ENCODE measurements at places on chromosomes 3 and 15.
A peak's percentile ranks its signal among the peaks of the same experiment; 100 is the strongest.

DNA sequence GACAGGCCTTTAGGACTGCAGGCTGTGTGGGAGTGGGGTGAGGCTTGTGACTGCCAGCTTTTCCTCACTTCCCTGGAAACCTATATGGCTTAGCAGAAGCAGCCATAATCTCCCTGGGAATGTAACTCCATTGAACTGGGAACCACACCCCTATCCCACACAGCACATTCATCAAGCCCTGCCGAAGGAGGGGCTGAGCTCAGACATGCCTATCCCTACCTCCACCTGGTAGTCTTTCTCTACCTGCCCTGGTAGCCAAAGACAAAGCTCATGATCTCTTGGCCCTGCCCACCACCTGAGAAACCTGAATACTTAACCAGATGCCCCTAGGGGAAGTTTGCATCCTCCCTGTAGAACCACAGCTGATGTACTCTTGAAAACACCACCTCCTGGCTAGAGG, 219.8 kb downstream of the UNC13C start:
- no peak for DNase-seq

DNA sequence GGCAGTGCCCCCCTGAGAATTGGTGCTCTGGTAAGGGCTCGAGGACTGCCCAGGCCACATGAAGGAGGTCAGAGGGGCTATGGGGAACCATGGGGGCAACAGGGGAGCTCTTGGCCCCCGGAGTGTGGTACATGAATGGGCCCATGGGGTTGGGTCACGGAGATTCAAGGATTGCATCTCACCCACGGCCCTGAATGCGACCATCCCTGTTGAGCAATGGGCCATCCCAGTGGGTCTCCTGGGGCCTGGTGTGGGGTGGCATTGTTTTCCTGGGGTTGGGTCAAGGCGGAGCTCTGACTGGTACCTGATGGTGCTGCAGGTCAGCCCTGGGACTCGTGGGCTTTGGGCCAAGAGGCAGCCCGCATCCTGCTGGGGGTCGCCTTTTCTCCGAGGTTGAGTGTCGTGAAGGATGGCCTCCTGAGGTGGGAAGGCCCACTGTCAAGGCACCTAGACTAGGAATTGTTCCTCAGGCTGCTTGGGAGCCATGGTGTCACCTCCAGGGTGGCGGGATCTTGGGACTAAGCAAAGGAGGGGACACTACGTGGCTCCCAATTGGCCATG, 198.3 kb downstream of the UBE3A start:
- no peak for DNase-seq

GRCh38 chr15:89870006-89870405, 23.8 kb downstream of the AP3S2 start:
- DNase-seq = no peak

GRCh38 chr15:51438526-51438925, 97.1 kb downstream of the GLDN start:
- DNase-seq = no peak

- DNase-seq = no peak
These were observed 809 bp downstream of the NDUFAF3 start for GRCh38 chr3:49022688-49023171.

GRCh38 chr3:146218880-146219866, 31.7 kb downstream of the PLSCR4 start:
- no peak for DNase-seq

- no peak for DNase-seq
These were observed 502.9 kb downstream of the SHQ1 start for GRCh38 chr3:72345237-72345878.

DNA sequence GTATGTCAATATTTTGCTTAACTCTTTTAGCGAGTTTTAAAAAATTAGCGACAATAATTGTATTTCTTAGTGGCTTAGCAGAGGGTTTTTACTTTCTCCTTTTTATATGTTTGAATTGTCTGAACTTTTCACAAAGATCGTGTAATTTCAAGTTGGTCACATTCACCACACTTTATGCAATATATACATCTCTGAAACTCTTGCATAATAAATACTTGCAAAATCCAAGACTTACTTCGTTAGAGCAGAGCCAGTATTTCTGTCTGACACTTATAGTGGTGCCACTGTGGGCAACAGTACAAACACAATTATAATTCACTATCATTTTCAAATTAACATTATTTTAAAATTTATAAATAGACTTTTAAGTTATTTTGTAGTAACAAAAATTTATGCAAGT, 62.0 kb downstream of the SUCNR1 start:
- no peak for DNase-seq

DNA sequence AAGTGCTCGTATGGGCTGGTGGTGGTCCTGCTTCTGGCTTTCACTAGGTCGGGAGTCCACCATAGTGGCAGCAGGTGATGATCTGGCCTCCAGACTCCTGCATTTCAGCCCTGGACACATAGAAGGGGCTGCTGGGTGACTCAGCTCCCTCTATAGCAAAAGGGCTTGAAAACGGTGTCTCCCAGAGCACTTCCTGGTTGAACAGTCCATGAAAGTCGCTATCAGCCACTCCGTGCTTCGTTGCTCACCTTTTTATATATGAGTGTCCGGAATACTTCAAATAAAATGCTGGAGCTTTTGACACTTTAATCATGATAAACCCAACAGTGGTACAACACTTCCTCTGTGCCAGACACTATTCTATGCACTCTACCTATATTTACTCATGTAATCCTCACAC, 213.2 kb downstream of the PDZRN3 start:
- DNase-seq = no peak

DNA sequence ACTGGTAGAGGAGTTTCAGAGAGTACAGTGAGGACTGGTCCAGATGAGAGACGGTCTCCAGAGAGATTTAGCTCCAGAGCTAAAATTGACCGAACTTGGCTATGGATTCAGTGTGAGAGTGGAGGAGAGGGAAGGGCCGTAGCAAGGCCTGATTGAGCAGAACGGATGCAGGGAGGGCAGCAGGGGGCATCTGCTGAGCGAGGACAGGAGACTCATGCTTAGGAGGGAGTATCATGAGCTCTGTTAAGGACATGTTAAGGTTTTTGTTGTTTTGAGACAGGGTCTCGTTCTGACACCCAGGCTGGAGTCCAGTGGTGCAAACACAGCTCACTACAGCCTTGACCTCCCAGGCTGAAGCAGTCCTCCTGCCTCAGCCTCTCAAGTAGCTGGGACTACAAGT, 7.7 kb upstream of the LMAN1L start:
- no peak for DNase-seq

GRCh38 chr15:90851114-90851513, 17.3 kb upstream of the FURIN start:
- peak; percentile 75 for DNase-seq

DNA sequence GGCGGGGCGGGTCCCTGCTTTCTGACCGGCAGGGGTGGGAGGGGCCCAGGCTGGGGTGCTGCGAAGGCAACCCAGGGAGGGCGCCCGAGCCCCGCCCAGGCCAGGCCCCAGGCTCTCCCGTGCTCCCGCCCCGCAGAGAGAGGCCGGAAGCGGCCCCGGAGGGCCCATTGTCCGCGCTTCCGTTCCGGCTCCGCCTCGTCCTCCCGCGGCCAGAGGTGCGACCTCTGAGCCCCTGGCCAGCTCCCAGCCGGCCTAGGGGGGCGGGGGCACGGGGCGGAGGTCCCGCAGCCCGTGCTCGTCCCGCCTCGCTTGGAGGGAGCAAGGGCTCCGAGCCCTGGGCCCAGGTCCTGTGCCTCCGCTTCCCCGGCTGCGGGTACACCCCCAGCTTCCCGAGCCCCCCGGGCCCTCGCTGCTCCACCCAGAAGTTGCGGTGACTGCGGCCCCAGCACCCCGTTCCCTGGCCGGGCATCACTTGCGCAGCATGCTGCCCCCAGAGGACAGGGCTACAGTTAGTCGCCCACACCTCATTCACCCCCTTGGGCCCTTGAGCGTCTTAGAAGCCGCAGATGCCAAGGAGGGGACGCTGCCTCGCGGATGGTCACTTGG, 20.4 kb upstream of the PLXND1 start:
- peak; percentile 71 for DNase-seq

- no peak for DNase-seq
These were observed 34.0 kb downstream of the SPTSSB start for GRCh38 chr3:161337311-161337710.

DNA sequence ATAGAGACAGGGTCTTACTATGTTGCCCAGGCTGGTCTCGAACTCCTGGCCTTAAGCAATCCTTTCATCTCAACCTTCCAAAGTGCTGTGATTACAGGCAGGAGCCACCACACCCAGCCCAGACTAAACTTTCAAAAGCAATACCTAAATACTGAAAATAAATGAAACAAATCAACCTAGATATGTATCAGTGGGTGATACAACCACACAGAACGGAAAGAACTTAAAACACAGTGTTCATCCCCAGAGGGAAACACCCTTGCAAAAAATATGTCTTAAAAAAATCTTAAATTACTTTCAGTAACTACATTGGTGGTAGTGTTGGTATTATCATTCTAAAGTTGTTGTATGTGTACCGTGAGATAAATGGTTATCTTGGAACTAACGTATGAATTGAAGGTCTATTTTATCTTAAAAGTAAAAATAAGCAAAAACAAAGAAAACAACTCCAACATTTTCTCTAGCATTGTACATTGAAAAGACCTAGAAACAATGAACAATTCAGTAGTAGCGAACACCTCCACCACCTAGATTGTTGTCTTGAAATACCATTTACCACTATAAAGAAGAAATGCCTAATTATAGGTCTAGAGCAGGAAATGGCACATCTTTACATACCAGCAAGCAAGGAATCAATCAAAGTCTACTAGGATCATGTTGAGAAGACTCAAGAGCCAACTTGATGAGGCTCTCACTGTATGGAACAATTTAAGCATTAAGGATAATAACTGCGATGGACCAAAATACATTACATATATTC, 24.7 kb downstream of the SLTM start:
- DNase-seq = no peak

DNA sequence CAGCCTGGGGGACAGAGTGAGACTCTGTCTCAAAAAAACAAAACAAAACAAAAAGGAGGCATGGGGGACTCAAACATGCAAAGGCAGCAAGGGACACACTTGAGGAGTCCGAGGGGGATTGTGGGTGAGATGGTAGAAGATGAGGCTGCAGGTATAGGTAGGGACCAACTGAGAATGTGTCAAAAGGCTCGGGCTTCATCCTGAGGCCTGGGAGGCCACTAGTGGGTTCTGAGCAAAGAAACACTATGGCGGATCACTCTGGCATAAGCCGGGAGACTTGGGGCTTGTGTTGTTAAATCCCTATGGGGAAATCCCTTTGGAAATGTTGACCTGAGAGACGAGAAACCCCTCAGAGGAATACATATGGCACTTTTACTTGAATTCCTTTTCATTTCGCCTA, 21.2 kb downstream of the ZNF710 start:
- no peak for DNase-seq

- DNase-seq = no peak
These were observed 54.9 kb downstream of the TGFBR2 start for GRCh38 chr3:30661098-30661873.

DNA sequence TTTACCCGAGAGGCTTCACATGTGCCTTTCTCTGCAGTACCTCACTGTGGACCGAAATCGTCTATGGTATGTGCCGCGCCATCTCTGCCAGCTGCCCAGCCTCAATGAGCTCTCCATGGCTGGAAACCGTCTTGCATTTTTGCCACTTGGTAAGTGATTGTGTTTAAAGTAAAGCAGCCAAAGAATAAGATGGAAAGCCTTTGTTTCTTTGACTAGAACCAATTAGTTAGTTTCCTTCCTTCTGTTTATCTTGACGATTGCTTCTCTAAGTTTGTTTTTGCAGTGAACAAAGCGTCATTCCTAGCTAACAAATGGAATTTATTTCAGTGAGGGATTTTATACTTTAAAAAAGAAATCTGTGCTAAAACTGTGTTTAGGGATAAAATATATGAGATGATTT, 82.7 kb downstream of the LRRC28 start:
- DNase-seq = no peak

DNA sequence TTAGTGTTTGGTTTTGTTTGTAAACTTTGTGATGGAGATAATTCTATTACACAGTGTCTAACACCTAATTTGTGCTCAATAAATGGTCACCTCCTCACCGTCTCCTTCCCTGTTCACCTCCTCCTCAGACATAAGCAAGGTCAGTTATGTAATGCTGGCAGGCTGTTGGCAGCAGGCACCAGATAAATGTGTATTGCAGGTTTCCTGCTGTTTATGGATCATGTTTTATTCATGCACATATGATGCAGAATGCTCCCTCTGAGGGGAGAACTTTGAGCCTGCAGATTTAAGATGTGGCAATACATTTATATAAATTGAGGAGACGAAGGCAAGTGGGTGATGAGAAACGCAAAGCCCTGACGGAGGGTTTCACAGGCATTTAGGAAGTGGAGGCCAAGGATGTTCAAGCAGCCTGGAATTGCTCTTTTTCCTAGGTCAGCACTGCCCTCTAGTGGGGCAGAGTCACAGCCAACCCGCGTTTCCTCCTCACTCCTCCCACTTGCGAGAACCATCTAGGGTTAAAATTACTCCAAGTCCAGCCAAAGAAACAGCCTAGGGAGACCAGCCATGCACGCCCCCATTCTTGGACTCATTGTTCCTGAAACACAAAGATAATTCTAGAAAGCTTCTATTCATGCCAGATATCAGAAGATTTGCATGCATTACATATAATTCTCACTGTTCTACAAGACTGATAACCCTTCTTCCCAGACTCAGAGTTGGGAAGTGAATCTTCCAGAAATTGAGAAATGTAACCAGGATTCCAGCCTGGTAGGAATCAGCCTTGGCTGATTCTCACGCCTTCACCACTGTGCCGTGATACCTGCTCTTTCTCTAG, 228.7 kb downstream of the SLCO3A1 start:
- DNase-seq = peak; percentile 42

DNA sequence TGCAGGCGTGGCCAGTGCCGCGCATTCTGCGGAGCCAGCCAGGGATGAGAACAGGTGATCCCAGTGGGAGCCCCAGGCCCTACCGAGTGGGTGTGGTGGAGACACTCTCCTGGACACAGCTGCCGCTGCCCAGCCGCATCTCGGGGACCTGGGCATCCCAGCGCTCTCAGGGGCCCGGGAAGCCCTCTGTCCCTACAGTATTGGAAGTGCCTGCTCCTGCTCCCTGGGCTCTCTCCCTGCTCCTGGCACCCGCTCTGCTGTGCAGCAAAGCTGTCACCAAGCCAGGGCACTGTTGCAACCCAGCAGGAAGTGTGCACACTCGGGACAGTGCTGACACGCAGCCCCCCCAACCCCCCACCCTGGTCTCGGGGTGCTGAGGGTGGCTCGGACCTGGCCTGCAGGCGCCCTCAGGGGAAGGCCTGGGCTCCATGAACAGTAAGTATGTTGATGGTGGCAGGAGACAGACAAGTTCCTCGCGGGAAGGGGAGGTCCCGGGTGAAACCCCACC, 1177.4 kb upstream of the GBE1 start:
- no peak for DNase-seq

DNA sequence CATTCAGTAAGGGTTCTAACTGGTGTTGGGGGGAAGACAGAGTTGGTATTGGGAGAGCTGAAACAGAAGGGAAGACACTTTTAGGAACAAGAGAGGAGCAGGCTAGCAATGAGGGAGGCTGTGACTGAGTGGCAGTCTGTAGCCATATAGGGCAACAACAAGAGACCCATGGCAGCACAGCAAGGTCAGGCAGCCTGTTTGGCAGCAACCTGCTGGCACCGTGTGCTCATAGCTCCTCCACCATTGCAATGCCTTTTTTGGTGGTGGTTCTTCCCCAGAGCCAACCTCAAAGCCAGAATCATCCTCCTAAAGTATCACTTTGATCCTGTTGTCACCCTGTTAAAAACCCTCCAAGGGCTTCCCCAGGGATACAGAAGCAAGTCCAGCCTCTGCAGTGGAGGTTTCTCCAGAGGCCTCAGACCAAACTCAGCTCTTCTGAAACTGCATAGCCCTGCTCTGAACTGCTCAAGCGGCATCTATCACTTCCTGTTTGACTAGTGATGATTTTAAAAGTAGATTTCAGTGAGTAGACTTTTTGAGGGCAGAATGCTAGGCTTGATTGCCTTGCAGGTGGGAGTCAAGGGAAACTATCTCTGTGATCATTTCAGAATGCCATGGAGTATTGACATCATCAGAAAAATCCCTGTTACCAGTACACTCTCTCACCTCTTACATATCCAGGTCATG, 176.9 kb downstream of the STAC start:
- DNase-seq = no peak
